ENCODE measurements at places on chromosomes 16 and 17.

DNA sequence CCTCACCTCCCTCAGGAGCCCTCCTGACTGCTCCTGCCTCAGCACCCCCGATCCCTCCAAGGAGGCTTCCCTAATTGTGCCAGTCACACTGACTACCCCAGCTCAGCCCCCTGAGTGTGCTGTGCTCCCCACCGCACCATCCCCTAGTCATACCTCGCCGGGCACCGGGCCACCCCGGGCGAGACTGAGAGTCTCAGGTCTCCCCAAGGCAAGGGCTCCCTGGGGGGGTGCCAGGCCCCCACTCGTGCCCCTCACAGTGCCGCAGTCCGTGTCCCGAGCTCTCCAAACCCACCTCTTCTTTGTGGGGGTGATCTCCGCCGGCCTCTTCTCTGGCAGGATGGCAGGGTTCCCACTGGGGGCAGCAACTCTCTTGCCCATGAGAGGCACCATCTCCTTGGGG lies 3.2 kb downstream of the TRPV3 start:
- DNase-seq, result no peak

- DNase-seq, result no peak
These were observed 36.9 kb downstream of the YPEL2 start for GRCh38 chr17:59368218-59368857.

- no peak for DNase-seq
These were observed 148.7 kb upstream of the NOL11 start for GRCh38 chr17:67569015-67569451.

- DNase-seq, result no peak
These were observed 136.3 kb downstream of the PARN start for GRCh38 chr16:14493791-14494190.

GRCh38 chr17:76996741-76997694 lies 128.8 kb downstream of the MGAT5B start:
- no peak for DNase-seq

- no peak for DNase-seq
These were observed 21.8 kb downstream of the CDH8 start for GRCh38 chr16:62014319-62014923.

GRCh38 chr17:48240562-48241130 lies 133.1 kb downstream of the SNX11 start:
- no peak for DNase-seq
